Fibroblast of mammary gland (primary cell): ENCODE measurements at places on chromosomes 13 and 19.

GRCh38 chr13:75366380-75367280, 115.3 kb downstream of the TBC1D4 start:
- no peak for DNase-seq

- DNase-seq = no peak
These were observed 27.9 kb downstream of the DGKH start for GRCh38 chr13:42076309-42076713.

GRCh38 chr19:19817357-19817756, 4.2 kb downstream of the ZNF506 start:
- no peak for DNase-seq

GRCh38 chr13:36428086-36428485, 4.2 kb upstream of the CCNA1 start:
- peak; percentile 53 for DNase-seq

- DNase-seq = no peak
These were observed at the start of gene CXCL17 for GRCh38 chr19:42442833-42443232. CXCL17 (minus strand) TSS chr19:42442946; CDS start chr19:42442832, 114 bp downstream.
